ENCODE measurements at places on chromosomes 7 and 10.
A peak's percentile ranks its signal among the peaks of the same experiment; 100 is the strongest.

GRCh38 chr7:145860809-145861208 is 255.8 kb upstream of the CNTNAP2 start:
- no peak for DNase-seq

- no peak for DNase-seq
Observed at GRCh38 chr7:17168416-17168815, 130.0 kb upstream of the AHR start.

- no peak for DNase-seq
Observed at GRCh38 chr7:39509436-39509835, 56.8 kb upstream of the YAE1 start.

- peak; percentile 13 for DNase-seq
Observed at GRCh38 chr7:75945297-75946168, 30.6 kb downstream of the POR start.

DNA sequence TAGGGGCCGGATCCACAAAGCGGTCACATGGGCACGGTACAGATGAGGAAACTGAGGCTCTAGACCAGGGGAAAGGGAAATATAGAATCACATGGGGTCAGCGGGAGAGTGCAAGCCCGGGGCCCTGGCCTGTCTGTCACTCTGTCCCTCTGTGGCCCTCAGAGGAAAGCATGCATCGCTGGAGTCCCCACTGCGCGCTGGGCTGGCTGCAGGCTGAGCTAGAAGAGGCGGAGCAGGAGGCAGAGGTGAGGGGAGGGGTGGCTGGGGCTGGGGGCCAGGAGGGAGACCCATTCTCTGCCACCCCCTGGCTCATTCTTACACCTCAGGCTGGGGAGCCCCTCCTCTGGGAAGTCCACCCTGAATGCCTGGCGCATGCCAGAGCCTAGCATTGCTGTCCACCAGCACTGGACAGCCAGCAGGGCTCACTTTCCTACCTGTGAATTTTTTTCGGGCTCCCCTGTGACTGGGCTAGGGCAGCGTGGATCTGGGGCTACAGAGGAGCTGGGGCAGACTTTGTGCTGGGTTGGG is 2.3 kb downstream of the VPS37D start:
- no peak for DNase-seq

GRCh38 chr7:88399036-88399435 is 92.3 kb upstream of the STEAP4 start:
- DNase-seq: no peak

- no peak for DNase-seq
Observed at GRCh38 chr10:31749981-31750840, 178.4 kb downstream of the ARHGAP12 start.

DNA sequence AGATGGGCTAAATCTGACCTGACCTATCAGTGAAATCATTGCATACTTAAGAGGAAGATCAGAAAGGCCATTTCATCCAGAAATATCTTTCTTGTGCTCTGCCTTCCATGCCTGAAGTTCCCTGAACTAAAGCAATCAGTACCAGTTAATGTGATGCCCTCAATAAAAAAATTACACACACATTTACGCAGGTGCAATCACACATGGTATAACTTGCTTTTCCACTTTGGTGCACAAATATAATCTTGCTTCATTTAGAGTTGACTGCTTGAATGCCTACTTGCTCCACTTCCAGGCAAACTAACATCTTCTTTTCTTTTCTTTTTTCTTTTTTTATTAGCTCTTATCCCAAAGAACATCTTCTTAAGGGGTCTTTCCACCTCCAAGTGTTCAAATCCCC is 58.3 kb upstream of the KIF5B start:
- peak; percentile 1 for DNase-seq

- peak; percentile 92 for DNase-seq
Observed at GRCh38 chr10:84328418-84329195, at the start of gene CCSER2. TSS of gene CCSER2 (plus strand) at chr10:84328589. CDS start at chr10:84371053, 42,464 bp downstream.

GRCh38 chr10:81866753-81867152 is 8.2 kb upstream of the NRG3 start:
- DNase-seq: no peak

- DNase-seq: no peak
Observed at GRCh38 chr7:37349979-37350590, 98.6 kb downstream of the ELMO1 start.

DNA sequence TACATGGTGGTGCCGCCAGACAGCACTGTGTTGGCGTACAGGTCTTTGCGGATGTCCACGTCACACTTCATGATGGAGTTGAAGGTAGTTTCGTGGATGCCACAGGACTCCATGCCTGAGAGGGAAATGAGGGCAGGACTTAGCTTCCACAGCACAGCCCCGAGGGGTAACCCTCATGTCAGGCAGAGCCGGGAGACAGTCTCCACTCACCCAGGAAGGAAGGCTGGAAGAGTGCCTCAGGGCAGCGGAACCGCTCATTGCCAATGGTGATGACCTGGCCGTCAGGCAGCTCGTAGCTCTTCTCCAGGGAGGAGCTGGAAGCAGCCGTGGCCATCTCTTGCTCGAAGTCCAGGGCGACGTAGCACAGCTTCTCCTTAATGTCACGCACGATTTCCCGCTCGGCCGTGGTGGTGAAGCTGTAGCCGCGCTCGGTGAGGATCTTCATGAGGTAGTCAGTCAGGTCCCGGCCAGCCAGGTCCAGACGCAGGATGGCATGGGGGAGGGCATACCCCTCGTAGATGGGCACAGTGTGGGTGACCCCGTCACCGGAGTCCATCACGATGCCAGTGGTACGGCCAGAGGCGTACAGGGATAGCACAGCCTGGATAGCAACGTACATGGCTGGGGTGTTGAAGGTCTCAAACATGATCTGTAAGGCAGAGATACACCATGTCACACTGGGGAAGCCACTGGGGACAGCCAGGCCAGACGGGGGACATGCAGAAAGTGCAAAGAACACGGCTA is 104.6 kb upstream of the TNRC18 start:
- DNase-seq: no peak

- no peak for DNase-seq
Observed at GRCh38 chr10:80567292-80567691, 29.6 kb downstream of the SH2D4B start.

DNA sequence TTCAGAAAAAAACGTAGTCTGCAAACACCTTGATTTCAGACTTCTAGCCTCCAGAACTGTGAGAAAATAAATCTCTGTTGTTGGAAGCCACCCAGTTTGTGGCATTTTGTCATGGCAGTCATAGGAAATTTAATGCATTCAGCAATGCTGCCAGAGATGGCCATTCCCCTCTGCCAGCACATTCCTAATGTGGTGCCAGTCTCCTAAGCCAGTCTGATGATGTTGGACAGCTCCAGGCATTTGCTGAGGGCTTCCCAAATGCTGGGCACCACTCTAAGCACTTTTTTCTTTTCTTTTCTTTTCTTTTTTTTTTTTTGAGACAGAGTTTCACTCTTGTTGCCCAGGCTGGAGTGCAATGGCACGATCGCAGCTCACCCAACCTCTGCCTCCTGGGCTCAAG is 666.7 kb upstream of the C7orf33 start:
- no peak for DNase-seq

- no peak for DNase-seq
Observed at GRCh38 chr10:128721963-128722445, 595.8 kb upstream of the MKI67 start.

DNA sequence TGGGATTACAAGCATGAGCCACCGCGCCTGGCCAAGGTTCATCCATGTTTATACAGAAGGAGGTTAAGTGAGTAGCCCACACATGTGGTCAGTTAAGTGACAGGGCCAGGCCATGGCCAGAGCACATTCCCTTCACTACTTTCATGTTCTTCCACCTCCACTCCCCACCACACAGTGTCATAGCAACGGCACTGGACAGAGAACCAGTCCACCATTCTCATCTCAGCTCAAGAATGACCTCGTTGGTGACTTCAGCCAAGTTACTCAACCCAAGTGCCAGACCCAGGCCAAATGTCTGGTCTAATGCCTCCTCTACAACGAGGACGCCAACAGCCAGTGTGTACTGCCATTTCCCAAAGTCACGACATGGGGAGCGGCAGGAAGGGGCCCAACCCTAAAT is 62.4 kb downstream of the INHBA start:
- DNase-seq: no peak

DNA sequence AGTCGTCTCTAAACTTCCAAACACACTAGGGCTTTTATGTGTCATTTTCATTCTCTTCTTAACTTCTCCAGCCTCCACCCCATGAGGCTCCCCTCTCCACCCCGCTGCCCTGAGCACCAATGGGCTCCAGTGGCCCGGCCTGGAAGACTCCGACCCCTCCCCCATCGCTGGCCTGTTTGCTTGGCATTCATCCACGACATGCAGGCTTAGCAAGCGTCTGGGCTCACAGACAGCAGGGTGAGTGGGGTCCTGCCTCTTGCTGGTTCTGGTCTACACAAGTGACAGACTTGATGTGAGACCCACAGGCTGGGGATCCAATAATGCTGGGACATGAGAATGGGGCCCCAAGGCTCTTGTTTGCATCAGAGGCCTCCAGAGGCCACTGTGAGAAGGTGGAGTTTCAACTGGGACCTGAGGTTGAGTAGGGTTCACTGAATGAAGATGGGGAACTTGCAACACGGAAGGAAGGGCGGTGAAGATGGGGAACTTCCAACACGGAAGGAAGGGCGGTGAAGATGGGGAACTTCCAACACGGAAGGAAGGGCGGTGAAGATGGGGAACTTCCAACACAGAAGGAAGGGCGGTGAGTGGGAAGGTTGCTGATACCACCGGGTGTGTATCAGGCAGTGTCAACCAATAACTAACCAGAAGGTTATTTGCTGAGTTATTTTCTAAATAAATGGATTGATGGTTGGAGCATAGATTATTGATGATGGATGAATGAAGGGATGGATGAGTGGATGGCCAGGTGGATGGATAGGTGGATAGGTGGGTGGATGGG is 14.0 kb downstream of the KNDC1 start:
- no peak for DNase-seq

DNA sequence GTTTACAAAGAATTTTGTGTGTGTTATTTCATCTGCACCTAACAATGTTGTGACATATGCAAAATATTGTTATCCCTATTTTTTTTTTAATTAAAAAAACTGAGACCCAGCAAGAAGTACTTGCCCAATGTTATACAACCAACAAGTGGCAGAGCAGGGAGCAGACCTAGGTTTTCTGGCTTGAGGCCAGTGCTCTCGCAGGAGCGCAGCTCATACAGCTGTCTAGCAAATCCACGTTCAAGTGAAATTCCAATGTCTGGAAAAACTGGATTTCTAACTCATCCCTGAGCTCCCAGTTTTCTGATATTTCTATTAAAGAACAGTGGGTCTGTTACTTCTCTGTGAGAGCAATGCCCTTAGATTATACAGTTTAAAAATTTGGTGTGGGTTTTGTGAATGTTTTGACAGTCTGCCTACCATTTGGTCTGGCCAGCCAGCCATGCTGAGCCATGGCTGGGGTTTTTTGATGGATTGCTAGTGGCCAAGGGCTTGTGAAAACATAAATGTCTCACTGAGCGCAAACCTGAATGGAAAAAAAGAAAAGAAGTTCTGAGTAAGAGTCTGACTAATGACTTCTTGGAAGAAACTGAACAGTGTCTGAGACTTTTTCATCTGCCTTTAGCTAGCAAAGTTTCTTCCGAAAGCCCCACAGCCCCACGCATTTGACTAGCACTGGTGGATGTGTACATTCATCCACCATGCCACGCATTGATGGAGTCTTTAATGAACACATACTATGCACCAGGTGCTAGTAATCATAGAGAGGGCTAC is 15.4 kb upstream of the PRF1 start:
- DNase-seq: no peak

DNA sequence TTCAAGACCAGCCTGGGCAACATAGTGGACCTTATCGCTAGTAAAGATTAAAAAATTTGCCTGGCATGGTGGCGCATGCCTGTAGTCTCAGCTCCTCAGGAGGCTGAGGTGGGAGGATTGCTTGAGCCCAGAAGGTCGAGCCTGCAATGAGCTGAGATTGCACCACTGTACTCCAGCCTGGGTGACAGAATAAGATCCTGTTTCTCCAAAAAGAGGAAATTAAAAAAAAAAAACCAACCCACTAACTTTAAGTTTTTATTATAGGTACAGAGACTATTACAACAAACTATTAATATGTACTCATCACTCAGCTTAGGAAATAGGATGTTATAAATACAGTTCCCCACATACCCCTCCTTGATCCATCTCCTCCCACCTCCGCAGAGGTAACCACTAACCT is 30.2 kb downstream of the DHTKD1 start:
- no peak for DNase-seq

GRCh38 chr7:74042746-74043522 is 15.0 kb downstream of the ELN start:
- DNase-seq: peak; percentile 63

DNA sequence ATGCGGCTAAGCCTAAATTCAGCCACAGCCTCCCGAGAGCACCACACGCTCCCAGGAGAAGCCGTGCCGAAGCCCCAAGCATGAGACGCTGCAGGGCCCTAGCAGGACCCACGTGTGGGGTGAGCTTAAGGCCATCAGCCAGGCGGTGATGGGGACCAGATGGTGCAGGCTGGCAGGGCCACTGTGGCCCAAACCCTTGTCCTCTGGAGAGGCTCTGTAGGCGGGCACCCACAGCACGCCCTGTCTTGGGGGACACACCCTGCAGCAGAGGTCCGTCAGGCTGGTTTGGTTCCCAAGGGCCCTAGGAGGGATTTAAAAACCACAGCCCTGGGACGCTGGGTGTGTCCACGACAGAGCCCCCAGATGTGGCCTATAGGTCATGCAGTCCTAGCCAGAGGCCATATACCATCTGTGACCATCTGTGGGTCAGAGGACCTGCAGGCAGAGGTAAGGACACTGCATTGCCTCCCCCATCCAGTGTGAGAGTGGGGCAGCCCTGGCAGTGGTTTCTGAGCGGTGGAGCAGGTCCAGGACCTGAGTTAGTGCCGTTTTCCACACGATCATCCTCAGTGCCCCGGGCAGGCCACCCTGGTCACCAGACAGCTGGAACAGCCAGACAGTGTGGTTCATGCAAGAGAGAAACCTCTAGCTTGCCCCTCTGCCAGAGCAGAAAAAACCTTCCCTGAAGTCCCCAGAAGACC is 39.6 kb upstream of the INPP5A start:
- no peak for DNase-seq

- no peak for DNase-seq
Observed at GRCh38 chr10:111874576-111874975, 309.0 kb downstream of the GPAM start.

GRCh38 chr10:74187237-74187636 is 36.2 kb downstream of the ADK start:
- no peak for DNase-seq

DNA sequence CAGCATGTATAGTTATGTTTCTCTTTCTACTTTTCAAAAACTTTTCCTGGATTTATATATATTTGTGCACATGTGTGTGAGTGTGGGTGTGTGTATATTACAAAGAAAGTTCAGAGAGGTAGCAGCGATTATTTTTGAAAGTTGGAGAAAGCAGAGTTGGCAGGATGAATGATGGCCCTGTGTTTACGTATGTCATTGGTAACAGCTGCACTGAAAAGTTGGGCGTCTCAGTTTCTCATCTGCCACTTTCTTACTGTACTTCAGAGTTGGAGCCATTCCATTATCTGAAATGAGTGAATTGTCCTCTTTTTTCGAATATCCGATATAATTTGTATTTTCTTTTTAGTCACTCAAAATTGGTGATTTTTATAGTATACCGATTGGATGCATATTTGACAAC is 172.2 kb downstream of the CDK14 start:
- DNase-seq: no peak

DNA sequence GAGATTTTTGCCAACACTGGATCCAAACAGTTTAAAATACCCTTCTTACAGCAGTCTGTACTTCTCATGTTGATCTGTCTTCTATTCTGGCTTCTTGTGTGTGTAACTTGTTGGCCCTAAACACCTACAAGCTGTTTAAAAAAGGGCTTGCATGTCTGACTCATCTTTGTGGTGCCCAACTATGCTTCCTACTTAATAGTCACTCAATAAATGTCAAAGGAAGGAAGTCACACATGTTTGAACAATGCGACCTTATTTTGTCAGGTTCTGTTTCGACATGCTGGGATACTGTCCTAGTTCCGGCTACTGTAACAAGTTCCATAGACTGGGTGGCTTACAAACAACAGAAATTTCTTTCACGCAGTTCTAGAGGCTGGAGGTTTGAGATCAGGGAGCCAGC is 9.4 kb upstream of the GRK5 start:
- no peak for DNase-seq

Data from NCI-H510A treated with DMSO at 0.1 percent for 48 hours (cell line).